ENCODE measurements at places on chromosomes 1 and 21.

DNA sequence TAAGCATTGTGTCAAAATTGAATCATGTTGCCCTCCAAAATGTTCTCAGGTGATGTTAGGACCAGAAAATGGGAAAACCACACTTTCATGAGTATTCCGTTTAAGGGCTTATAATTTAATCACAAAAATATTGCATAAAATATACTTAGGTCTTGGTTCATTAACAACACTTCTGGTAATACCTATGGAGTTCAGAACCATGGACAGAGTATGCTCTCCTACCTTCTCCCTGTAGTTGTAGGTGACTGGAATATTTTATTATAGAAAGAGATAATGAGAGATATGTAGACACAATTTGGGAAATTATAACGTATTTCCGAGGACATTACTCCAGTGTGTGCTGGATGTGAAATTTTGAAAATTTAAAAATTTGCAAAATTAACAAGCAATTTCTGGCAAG is 232.5 kb downstream of the NCAM2 start:
- peak; percentile 40 for DNase-seq

DNA sequence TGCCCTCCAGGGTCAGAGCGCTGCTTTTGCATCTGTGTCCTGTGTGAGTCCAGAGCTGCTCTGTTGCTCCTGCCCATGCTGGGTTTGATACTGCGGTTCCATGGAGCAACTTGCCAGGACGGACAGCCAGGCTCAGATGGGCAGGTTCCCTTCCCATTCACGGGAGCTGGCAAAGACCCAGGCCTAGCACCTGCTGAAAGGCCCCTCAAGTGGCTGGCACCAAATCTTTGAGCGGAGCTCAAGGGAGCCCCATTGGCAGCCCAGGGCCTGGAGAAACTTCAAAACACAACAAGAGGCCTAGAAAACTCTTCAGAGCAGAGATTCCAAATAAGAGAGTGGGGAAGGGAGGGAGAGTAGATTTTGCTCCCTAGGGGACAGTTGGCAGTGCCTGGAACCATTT is 97.2 kb downstream of the ACTL8 start:
- no peak for DNase-seq

- DNase-seq = no peak
These were observed 19.9 kb downstream of the NUCKS1 start for GRCh38 chr1:205729945-205730610.

- no peak for DNase-seq
These were observed 729.0 kb upstream of the BRINP3 start for GRCh38 chr1:191206513-191207207.

- no peak for DNase-seq
These were observed 20.7 kb upstream of the POFUT2 start for GRCh38 chr21:45308194-45309068.

DNA sequence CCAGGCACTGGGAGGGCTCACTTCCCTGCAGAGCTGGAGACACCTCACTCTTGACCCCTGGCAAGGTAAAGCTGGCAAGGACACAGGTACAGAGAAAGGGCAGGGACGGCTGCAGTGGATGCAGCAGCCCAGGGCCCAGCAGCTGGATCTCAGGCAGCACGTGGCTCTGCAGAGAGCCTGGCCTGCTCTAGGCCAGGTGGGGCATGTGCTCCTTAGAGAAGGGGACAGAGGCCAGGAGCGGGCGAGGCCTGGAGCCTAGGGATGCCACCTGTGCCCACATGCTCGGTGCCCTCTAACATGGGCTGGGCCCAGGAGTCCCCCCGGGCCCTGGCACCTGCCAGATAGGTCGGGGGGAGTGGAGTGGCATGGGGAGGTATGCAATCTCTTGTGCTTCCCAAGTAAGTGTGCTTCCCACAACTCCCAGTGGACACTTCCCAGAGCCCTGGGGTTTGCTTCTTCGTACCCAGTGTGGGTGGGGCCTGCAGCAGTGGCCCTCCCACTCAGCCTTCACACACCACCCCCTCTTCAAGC is 30.0 kb downstream of the WNT3A start:
- DNase-seq = no peak

DNA sequence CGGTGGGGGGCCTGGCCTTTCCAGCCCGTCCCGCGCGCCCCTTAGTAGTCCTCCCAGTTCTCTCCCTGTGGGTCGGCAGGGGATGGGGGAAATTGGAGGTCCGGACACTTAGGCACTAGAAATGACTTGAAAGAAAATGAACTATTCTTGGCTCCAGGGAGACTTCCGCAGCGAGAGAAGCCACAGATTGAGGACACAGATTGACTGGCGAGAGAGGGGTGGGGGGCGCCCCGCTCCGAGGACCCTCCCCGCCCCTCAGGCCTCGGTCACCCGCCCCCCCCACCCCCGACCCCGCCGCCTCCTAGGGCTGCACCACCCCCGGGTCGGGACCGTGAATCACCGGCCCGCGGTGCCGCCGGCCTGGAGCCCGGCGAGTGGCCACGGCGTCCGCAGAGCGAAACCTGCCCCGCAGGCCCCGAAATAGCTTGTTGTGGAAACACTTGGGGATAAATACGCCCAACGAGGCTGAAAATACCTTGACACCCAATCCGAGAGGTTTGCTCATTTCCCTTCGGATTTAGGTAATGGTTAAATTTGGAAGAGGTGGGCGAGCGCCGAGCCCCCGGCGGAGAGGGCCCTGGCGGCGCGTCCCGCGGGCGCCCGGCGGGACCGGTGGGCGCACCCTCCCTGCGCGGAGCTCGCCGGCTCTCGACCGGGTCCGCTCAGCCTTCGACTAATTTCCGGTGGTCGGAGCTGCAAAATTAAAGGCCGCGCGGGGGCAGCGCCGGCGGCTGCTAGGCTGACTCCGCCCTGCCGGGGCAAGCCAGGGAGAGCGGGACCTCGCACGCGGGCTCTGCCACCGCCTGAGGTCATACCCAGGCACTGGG is at the start of gene GFI1:
GFI1 (minus strand) TSS at position 675 of the 827 bp plus-strand sequence. CDS start 3,438 bp downstream, outside the sequence.
- DNase-seq = peak; percentile 26

- DNase-seq = no peak
These were observed 338.8 kb downstream of the MATN1 start for GRCh38 chr1:30384286-30385245.

GRCh38 chr1:148161053-148161901 is 9.2 kb upstream of the NBPF11 start:
- no peak for DNase-seq

- peak; percentile 74 for DNase-seq
These were observed at the start of gene IGSF9 for GRCh38 chr1:159945483-159946241. Gene IGSF9 (minus strand): TSS chr1:159945613. CDS start chr1:159943454, 2,159 bp downstream.

DNA sequence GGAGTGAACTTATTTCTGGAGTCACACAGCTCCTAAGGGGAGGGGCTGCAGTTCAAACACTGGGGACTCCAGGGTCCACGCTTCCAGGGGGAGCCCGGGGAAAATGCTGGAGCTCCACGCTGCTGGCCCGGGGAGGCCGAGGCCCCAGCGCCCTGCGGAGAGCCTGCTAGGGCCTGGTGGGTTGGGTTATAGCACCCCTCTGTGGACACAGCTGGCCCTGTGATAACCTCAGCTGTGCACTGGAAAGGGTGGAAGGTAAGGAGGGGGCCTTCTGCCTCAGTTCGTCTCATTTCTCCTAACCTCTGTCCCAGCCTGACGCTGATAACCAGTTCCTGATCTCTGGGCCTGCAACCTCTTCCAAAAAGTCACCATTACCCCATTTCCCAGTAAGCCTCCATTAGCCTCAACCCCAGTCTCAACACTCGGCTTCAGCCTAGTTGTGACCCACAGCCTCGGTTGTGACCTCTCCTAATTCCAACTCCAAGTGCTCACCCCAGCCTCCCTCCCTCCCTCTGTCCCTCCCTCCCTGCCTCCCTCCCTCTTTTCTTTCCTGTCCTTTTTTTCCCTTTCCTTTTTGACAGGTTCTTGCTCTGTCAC is 7.1 kb downstream of the NBL1 start:
- DNase-seq = no peak

- DNase-seq = no peak
These were observed 15.7 kb upstream of the MX1 start for GRCh38 chr21:41410361-41410760.

DNA sequence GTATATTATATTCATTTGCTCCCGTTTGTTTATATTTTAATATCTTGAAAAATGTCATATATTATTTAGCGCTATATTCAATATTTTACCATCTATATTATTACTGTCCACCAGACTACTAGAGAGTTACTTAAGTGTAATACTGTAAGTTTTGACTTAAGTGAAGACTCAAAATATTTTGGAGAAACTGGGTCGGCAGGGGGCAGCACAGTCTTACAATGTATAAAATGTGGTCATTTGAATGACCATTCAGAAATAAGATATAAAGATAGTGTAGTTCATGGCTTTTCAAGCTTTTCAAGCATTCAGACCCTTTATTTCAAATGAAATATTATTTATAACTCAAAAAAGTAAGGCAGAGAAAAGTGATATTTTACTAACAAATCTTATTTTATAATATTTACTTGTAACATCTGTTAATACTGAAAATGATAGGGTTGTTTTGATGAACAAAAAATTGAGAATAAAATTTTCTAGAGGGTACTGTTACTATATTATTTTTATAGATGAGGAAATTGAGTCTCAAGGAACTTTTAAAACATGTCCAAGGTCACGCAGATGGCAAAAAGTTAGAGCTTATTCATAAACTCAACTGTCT is 89.0 kb upstream of the SERTAD4 start:
- peak; percentile 84 for DNase-seq

GRCh38 chr1:50631161-50631560 is 207.9 kb upstream of the DMRTA2 start:
- DNase-seq = no peak

- no peak for DNase-seq
These were observed 142.4 kb downstream of the GLUL start for GRCh38 chr1:182249201-182249676.

GRCh38 chr1:231919239-231919885 is 292.8 kb downstream of the DISC1 start:
- no peak for DNase-seq

DNA sequence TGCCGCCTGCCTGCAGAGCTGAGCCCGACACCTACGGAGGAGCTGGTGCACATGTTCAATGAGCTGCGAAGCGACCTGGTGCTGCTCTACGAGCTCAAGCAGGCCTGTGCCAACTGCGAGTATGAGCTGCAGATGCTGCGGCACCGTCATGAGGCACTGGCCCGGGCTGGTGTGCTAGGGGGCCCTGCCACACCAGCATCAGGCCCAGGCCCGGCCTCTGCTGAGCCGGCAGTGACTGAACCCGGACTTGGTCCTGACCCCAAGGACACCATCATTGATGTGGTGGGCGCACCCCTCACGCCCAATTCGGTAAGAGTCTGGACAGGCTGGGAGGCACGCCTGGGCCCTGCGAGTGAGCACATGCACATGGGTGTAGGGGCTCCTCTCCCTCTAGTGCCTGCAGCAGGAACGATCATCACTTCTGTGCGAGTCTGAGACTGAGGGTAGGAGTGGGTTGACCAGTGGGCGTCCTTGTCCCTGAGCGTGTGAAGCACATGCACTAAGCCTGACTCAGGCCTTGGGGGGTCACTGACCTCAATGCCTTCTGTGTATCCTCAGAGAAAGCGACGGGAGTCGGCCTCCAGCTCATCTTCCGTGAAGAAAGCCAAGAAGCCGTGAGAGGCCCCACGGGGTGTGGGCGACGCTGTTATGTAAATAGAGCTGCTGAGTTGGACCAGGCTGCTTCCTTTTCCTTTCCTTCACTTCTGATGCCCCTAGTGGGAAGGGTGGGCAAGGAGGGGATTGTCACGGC is 6.9 kb downstream of the DMAP1 start:
- DNase-seq = no peak

DNA sequence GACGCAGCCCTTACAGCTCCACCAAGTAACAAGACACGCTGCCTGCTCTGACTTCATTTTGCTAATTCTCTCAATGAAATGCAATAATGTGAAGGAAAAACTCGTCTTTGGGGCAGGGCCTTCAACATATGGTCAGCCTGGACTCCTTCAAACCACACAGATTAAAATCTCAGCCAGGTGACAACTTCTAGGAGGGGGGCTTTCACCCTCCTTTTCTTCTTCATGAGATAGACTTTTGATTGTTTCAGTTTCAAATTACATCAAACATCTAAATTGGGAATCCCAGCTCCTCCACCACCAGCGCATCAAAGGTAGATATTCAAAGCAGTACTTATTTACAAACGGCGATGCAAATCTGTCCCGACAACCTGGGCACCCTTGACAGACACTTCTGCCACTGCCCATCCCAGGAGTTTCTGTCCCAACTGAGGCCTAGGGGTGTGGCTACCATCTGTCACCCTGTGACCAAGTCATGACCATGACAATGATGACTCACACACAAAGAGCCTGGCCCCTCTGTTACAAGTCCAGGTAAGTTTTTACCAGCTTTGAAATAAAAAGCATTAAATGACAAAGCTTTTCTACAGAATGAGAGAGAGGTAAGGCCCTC is 29.7 kb downstream of the SSBP3 start:
- no peak for DNase-seq

DNA sequence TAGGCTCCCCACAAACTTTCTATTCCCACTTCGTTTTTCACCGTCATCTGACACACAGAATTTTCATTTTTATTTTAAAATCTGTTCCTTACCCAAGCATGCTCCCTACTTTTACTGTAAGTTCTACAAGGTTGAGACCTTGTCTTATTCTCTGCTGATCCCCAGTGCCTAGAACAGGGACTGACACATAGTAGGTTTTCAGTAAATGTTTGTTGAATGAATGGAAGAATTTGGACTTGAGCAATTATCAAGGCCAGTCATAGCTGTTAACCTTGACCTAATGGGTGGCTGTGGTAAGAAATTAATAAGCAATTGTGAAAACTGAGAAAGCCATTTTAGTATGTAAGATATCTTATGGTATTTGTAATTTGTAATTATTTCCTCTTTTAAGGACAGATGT is 71.1 kb downstream of the LAMC1 start:
- no peak for DNase-seq

- no peak for DNase-seq
These were observed 29.1 kb downstream of the CENPF start for GRCh38 chr1:214632091-214632490.

DNA sequence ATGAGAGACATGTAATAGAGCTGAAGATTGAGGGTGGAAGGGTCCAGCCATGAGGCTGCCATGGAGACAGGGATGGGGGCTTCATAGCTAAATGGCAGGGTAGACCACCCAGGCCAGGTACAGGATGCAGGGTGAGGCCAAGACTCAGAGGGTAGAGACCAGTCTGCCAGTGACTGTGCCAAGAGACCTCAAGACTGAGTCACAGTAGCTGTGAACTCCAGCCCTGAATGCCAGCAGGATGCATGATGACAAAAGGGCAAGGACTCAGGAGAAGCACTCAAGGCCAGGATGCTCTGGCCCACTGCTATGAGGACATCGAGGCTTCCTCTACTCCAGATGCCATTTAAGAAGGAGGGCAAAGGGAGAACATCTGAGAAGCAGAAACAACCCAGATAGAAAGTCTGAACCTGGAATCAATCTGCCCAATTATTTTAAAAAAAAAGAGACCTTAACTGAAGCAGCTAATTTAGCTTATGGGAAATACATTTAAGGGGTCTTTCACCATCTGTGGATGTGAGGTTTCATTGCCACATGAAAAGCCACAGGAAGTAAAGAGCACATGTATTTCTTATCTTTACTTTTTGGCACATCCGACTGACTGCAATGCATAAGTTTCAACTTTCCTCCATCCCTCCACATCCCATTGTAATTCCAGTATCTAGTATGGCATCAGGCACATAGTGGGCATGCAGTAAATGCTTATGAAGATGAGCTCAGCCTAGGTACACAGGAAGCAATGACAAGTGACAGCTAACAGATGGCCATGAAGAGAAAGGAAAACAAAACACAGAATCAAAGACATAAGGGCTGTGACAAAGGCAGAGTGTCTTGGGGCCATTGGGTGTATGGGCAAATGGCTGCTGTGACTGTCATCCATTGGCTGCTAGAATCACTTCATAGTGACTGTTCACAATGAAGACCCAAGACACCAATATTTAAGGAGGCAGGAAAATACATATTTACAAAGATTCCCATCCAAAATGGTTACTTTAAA is 40.2 kb downstream of the SUSD4 start:
- no peak for DNase-seq

Measured in ACHN (cell line).